Mesothelial cell of epicardium (in vitro differentiated cells): ENCODE measurements at places on chromosomes 7 and 10. TPM values are rescaled to one million over a fixed set of nuclear protein-coding genes. Genes with fewer than 3 reads are reported as not detected.

DNA sequence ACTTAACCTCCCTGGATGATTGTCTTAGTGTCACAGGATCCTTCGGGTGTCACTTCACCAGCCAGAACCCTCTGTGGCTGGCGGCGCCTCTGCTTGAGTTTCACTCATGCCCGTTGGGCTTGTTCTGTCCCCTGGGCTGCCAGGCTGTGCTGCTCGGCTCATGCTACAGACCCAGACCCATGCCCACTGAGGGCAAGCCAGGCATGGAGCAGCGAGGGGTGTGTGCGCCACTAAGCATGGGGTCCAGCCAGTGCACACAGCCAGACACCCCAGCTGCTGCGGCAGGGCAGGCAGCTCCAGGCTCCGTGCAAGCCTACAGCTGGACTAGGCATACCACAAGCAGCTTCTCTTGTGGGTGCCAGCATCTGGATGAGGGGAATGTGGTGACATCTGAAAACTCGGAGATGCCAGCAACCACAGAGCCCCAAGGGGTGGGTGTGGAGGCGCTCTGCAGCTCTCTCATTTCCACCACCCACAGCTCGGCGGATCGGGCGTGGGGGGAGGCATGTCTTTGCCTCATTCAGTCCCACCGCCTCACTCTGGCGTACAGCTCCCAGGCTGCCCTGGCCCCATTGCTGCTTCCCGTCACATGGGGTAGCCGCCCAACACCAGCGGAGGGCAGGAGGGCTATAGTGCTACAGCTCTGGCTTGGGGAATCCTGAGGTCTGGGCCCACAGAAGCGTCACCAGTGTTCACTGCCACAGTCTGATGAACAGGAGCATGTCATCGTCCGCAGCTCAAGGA is 269.6 kb upstream of the LRGUK start:
- no peak for DNase-seq

GRCh38 chr10:49299816-49300139 is 808 bp downstream of the C10orf71 start:
- DNase-seq: no peak

- no peak for DNase-seq
Observed at GRCh38 chr7:76310102-76310957, 7.9 kb downstream of the HSPB1 start.

DNA sequence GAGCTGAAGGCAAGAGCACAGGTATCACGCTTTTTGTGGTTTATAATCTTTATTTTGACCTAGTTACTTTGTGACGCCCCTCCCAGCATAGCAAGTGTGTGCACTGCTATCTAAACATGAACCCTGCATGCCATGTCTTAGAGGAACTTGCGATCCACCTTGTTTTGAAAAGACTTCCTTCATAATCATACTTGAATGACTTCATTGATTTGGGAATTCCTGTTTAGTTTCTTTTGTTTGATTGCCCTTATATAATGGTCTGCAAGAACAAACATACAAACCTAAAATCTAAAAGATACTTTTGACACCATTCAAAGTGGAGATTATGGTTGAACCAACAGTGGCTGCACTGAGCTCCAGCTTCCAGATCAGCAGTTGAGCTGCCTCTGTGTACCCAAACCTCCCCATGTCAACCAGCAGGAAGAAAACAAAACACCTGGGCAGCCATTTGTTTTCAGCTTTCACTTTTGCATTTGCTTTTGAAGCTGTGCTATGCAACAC is 132.6 kb downstream of the CELF2 start:
- DNase-seq: no peak

- no peak for DNase-seq
Observed at GRCh38 chr10:132551093-132551807, 13.7 kb downstream of the INPP5A start.

GRCh38 chr10:119546009-119546408 is 3.5 kb upstream of the RGS10 start:
- DNase-seq: peak; percentile 51

- no peak for DNase-seq
Observed at GRCh38 chr7:30634193-30634626, 39.5 kb downstream of the GARS1 start.

DNA sequence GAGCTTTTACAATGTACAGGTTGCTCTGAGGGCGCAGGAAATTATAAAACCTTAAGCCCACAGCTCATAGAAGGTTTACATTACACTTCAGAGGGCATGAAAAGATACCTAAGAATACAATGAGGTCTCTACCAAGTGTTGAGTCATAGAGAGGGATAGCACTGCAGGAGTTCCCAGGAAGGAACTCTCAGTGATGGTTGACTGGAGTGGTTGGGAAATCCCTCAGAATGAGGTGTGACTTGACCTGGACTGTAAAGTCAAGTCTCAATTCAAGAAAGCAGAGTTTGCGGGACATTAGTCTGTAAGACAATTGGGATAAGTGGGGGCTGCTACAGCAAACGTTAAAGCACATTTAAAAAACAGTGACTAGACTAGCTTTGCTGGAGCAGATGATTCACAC is 21.9 kb downstream of the TNKS2 start:
- no peak for DNase-seq

- no peak for DNase-seq
Observed at GRCh38 chr7:159370-160270, 32.8 kb upstream of the FAM20C start.

- DNase-seq: no peak
Observed at GRCh38 chr7:28291559-28291958, 111.0 kb upstream of the JAZF1 start.

DNA sequence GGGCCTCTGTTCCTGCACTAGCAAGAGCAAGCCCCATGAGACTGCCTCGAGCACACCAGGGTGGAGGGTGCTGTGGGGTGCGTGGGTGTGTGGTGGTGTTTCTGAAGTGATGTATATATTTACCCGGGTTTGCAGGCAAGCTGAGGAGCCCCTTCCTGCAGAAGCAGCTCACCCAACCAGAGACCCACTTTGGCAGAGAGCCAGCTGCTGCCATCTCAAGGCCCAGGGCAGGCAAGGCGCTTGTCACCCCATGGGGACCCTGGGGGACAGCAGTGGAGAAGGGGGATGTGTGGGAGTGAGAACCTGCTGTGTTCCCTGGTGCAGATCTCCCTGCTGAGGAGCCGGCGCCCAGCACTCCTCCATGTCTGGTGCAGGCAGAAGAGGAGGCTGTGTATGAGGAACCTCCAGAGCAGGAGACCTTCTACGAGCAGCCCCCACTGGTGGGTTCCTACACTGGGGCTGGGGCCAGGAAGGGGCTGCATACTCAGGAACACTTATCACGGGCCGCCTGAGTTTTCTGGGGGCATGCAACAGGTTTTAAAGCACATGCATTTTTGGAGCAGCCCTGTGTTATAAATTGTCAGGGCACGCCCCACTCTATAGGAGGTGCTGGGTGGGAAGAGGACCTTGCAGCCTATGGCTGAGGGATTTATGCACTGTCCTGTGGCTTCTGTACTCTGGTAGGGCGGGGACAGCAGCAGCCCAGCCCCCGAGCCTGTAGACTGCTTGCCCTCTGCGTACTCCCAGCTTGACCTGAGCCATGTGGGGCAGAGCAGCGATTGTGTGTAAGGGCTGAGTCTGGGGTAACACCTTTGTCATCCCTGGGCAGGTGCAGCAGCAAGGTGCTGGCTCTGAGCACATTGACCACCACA is 5.9 kb downstream of the PGAM2 start:
- no peak for DNase-seq

GRCh38 chr10:133308421-133309099 is at the start of the genes TUBGCP2 and ZNF511:
Gene TUBGCP2, minus strand, starts transcription at chr10:133308872. Its CDS starts 5,931 bp downstream, at chr10:133302941.
Gene ZNF511, plus strand, starts transcription at chr10:133308914. Its CDS starts 30 bp downstream, at chr10:133308944.
- peak; percentile 77 for DNase-seq

DNA sequence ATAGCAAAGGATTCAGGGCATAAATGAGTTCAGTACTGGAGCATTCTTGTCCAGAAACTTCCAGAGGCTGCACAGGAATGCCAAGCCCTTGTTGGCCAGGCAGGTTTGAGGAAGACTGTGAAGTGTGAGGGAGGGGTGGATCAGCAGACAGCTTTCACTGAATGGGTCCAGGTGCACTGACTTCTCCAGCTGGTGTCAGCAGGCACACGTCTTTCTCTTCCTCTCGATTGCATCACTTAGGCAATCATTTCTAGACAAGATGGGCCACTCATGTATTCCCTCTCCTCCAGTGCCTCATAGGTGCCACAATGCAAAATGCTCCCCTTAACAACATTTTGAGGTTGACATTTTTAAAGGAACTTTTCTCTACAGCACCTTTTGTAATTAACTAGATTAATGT is 15.6 kb upstream of the PLEKHS1 start:
- DNase-seq: no peak

DNA sequence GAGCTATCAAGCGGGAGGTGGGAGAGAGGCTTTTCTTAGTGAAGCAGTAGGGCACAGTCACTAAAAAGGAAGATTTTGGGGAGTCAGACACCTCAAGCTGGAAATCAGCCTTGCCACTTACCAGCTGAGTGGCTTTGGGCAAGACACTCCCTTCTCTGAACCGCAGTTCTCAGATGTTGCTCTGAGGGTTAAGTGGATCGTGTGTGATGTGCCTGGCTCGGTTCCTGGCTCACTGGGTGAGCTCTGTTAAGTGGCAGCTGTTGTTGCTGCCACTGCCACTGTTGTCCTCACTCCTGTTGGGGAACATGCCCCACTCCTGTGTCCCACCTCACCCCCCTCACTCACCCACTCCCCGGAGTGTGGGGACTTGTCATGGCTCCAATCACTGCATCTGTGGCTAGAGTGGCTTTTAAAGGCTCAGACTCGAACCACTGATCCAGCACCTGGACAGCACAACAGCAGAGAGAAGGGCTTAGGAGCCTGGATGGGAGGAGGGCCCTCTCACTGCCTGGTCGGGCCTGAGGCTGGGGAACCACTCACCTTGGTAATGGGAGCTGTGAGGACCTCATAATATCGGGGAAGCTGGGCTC is 20.0 kb downstream of the PYROXD2 start:
- DNase-seq: no peak

GRCh38 chr7:33137103-33137502 is 7.7 kb downstream of the BBS9 start:
- no peak for DNase-seq

- DNase-seq: no peak
Observed at GRCh38 chr10:19788075-19788686, 28.1 kb upstream of the PLXDC2 start.

DNA sequence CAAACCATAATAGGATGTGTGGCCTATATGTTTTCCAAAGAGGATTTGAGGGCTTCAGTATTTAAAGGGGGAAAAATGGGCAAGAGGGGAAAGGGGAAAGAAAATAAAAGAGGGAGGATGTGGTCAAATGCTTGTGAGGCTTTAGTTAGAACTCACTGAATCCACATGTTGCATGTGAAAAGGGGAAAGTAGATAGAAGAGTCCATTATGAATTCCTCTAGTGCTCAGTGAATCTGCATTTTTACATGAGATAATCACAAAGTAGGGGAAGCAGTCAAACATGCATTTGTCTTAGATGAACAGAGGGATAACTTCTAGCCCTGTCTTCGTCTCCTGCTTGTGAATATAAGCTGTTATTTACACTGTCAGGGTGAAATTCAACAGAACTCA is 24.6 kb upstream of the AKAP9 start:
- DNase-seq: no peak

- no peak for DNase-seq
Observed at GRCh38 chr7:18647582-18647981, 152.0 kb downstream of the HDAC9 start.

GRCh38 chr10:103966671-103967447 is at the start of gene SLK:
Gene SLK, plus strand, starts transcription at chr10:103967140. Its CDS starts 606 bp downstream, at chr10:103967746.
- DNase-seq: peak; percentile 83

GRCh38 chr7:6153646-6154541 is 118.5 kb downstream of the CYTH3 start:
- DNase-seq: no peak

DNA sequence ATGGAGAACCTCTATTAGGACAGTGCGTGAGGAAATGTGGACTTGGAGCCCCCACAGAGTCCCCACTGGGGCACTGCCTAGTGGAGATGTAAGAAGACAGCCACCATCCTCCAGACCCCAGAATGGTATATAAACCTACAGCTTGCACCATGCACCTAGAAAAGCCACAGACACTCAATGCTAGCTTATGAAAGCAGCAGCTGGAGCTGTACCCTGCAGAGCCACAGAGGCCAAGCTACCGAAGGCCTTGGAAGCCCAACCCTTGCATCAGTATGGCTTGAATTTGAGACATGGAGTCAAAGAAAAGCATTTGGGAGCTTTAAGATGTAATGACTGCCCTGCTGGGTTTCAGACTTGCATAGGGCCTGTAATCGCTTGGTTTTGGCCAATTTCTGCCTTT is 361.3 kb downstream of the ZNF248 start:
- no peak for DNase-seq

- DNase-seq: no peak
Observed at GRCh38 chr7:142587578-142588191, 161.6 kb upstream of the PRSS1 start.

DNA sequence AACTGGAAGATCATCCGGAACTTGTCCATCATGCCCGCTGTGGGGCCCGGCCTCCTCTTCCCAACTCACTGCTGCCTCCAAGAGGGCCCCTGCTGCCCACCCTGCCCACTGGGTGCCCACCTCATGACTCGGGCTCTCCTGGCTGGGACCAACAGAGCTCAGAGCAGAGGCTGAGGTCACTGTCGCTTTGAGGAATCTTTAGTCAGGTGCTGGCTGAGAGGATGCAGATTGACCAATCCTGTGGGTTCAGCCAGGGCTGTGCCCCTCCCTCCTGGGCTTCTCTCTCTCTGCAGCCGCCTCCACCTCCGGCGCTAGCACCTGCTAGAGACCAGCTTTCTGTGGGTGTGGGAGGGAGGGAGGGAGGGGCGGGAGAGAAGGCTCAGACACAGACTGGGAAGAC is at the start of gene CALHM1:
TSS of gene CALHM1 (minus strand) at position 181 of the 400 bp plus-strand sequence. CDS start at position 32, 149 bp downstream.
- DNase-seq: no peak

- DNase-seq: no peak
Observed at GRCh38 chr7:132953468-132953867, 128.4 kb downstream of the CHCHD3 start.

DNA sequence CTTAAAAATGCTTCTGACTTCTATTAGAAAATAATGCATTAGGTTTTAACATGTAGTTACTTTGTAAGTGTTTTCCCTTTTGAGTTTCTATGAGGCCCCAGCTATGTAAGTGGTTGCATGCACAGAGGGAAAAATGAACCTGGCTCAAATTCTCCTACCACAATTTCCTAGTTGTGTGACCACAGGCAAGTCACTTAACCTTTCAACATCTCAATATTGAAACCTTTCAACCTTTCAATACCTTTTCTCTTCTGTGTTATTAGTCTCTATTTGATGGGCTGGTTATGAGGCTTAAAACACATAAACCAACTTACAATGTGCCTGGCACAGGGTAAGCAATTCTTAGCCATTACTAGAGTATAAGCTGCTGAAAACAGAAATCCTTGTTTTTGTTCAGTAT is 203.0 kb downstream of the KCND2 start:
- DNase-seq: no peak

The MSMB gene
- not detected in 3 replicates for total RNA-seq

The TDRD1 gene
- not detected in 3 replicates for total RNA-seq

The CDK13 gene
- 75.8 to 82.0 TPM (median 76.0 TPM) in 3 replicates for total RNA-seq

The PTF1A gene
- total RNA-seq: not detected in 3 replicates

The OR6V1 gene
- total RNA-seq: not detected in 3 replicates

The PRPS1L1 gene
- total RNA-seq: not detected in 3 replicates

The PLXNA4 gene
- 4.3 to 5.2 TPM (median 4.5 TPM) in 3 replicates for total RNA-seq

The GPER1 gene
- 2.1 to 2.6 TPM (median 2.4 TPM) in 3 replicates for total RNA-seq

The PLA2G12B gene
- total RNA-seq: not detected in 3 replicates

The SPDYE1 gene
- not detected in 3 replicates for total RNA-seq

The VIPR2 gene
- 0.04 to 0.20 TPM (median 0.14 TPM) in 3 replicates for total RNA-seq

The PIP gene
- total RNA-seq: not detected in 3 replicates

The CYP3A7 gene
- total RNA-seq: 0.33 TPM in 1 of 3 replicates, not detected in the others

The ZCWPW1 gene
- 3.4 to 6.1 TPM (median 4.3 TPM) in 3 replicates for total RNA-seq

The ANKRD30A gene
- not detected in 3 replicates for total RNA-seq

The MYL7 gene
- 11.4 to 14.3 TPM (median 12.5 TPM) in 3 replicates for total RNA-seq

The HK1 gene
- total RNA-seq: 61.8 to 68.7 TPM (median 65.6 TPM) in 3 replicates

The URGCP gene
- 36.8 to 42.5 TPM (median 38.8 TPM) in 3 replicates for total RNA-seq
